ENCODE measurements at places on chromosomes 13 and 19.

DNA sequence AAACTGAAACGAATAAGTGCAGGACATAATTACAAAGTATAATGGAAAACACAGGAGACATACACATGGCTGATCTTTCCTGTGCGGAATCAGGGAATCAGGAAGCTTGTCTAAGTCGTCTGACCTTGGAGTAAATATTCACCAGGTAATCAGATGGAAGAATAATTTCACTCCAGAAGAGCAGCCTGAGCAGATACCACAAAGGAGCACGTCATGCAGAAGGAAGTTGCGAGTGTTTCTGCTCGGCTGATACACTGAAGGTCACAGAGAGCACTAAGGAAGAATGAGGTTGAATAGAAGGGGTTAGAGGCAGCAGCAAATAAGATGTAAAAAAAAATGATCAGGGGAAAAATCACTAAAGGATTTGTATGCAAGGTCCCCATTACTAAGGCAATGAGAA is 122.3 kb upstream of the GPC6 start:
- H3K27me3 ChIP-seq: no peaks in the 10 kb centered on the region
- H3K4me3 ChIP-seq: no peak overlapping the region
- H3K4me1 ChIP-seq: no peaks in the 10 kb centered on the region
- H3K36me3 ChIP-seq: no peaks in the 10 kb centered on the region

DNA sequence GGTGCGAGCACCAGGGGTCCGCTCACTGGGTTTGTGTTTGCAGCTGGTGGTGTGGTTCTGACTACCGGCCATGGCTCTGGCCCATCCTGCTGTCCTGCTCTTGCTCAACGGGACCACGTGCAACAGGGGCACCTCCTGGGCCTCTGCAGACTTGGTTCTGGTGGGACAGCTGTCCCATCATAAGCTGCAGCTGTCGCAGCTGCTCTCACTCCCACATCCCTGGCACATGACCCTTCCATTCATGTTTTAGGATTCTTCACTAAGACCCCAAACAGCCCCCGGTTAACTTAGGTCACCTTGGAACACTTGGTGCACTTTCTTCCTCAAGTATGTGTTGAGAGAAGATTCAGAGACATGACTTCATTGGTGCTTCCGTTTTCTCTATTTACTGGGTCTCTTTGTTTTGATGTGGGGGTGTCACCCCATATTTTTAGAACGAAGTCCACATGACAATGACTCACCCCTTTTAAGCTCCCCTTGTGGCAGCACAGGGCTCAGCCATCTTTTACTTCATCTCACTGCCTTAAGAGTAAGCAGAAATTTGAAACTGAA is 68.4 kb upstream of the ARHGEF7 start:
- DNase-seq: no peak
- no peaks in the 10 kb centered on the region for H3K36me3 ChIP-seq
- no peak overlapping the region for H3K27ac ChIP-seq
- H3K4me1 ChIP-seq: no peaks in the 10 kb centered on the region

GRCh38 chr19:4337906-4338440 is 654 bp downstream of the STAP2 start:
- no peaks in the 10 kb centered on the region for H3K36me3 ChIP-seq
- no peaks in the 10 kb centered on the region for H3K27me3 ChIP-seq
- peak overlapping the region; percentile 93 for H3K27ac ChIP-seq
- H3K4me1 ChIP-seq: no peaks in the 10 kb centered on the region
- peak overlapping the region; percentile 77 for H3K4me3 ChIP-seq
- DNase-seq: no peak

DNA sequence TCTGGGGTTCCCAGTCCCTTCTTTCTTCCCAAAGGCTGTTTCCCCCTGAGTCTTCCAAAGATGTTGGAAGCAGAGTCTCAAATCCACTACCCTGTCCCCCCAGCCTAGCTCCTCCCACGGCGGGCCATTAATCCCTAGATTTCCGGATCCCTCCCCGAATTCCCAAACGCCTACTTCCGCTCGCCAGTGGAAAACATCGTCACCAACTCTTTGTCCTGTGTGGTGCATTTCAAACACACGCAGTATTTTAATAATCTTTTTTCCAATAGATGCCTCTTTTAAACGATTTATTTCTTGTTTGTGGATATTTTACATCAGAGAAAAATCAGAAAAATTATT is 610 bp downstream of the ZNF791 start:
- no peaks in the 10 kb centered on the region for H3K27me3 ChIP-seq
- peak overlapping the region; percentile 100 for H3K27ac ChIP-seq
- peak overlapping the region; percentile 84 for H3K4me3 ChIP-seq
- no peaks in the 10 kb centered on the region for H3K4me1 ChIP-seq

- DNase-seq: no peak
- no peaks in the 10 kb centered on the region for H3K4me1 ChIP-seq
- H3K27me3 ChIP-seq: no peaks in the 10 kb centered on the region
- H3K36me3 ChIP-seq: no peaks in the 10 kb centered on the region
- H3K27ac ChIP-seq: no peak overlapping the region
- no peak overlapping the region for H3K4me3 ChIP-seq
Observed at GRCh38 chr13:32910530-32910929, 105.7 kb upstream of the KL start.

DNA sequence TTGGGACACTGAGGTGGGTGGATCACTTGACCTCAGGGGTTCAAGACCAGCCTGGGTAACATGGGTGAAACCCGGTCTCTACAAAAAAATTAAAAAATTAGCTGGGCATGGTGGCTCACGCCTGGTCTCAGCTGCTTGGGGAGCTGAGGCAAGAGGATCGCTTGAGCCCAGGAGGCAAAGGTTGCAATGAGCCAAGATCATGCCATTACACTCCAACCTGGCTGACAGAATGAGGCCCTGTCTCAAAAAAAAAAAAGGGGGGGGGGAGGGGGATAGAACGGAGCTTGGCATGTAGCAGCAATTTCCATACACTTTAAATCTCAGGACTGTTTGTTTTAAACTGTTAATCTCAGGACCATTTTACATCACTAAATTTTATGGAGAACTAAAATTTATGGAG is 2.2 kb downstream of the ACP7 start:
- DNase-seq: no peak
- H3K4me1 ChIP-seq: no peaks in the 10 kb centered on the region
- H3K27me3 ChIP-seq: no peaks in the 10 kb centered on the region
- H3K27ac ChIP-seq: no peak overlapping the region
- no peak overlapping the region for H3K4me3 ChIP-seq

DNA sequence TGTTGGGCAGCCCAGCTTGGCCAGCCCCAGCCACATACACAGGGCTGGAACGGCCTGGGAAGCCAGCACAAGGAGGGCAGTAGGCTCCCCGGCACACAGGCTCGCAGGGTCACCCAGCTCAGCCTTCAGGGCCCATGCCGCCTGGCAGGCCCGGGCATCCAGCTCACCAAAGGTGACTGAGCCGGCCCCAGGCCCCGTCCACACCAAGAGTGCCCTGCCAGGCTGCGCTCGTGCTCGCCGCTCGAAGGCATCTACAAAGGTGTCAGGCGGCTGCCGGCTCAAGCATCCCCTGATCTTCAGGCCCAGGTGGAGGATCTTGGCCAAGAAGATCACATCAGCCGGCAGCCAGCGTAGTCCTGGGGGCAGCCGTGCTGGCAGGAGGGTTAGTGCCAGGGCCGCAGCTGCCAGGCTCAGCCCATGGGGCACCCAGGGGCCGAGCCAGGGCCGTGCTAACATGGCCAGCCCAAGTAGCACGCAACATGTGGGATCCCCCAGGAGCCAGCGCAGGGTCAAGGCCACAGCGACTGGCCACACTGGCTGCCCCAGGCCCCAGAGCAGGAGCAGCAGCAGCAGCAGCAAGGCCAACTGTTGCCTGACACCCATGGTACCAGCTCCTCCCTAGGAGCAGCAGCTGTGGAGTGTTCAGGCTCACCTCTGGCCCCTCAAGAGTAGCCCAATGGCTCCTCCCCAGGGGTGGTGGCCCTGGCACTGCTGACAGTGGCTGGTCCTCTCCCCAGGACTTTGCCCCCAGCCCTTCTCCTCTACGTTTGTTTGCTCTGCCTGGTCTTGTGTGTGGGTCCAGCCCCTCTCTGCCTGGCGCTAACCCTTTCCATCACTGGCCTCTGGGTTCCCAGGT is at the start of gene SLC27A5:
TSS of gene SLC27A5 (minus strand) at position 640 of the 856 bp plus-strand sequence. CDS start at position 603, 37 bp downstream.
- H3K36me3 ChIP-seq: no peaks in the 10 kb centered on the region
- DNase-seq: no peak
- H3K27me3 ChIP-seq: no peaks in the 10 kb centered on the region
- H3K4me3 ChIP-seq: no peak within 1 kb of the TSS

DNA sequence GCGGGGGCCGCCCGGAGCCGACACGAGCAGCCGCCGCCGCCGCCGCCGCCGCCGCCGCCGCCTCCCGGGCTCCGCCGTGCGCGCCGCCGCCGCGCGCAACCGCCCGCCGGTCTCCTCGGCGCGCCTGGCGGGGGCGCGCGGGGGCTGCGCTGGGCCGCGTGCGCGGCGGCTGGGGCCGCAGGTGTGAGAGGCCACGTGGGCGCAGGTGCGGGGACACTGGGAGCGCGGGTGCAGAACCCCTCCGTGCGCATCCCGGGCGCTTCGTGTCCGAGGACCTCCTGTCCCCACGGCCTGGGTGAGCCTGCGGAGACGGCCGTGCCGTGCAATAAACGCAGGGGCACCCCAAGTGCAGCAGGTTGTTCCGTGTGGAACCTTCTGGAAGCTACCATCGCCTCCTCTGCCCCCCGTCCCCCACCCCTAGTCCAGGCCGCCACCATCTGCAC is at the start of gene LINGO3:
TSS of gene LINGO3 (minus strand) at position 41 of the 443 bp plus-strand sequence. CDS start 16,378 bp downstream, outside the sequence.
- H3K4me3 ChIP-seq: peak within 1 kb of the TSS; percentile 47
- H3K27me3 ChIP-seq: peaks cover 17% of the 10 kb centered on the region
- no peaks in the 10 kb centered on the region for H3K4me1 ChIP-seq
- DNase-seq: no peak

- H3K27ac ChIP-seq: no peak overlapping the region
- H3K27me3 ChIP-seq: no peaks in the 10 kb centered on the region
- no peak for DNase-seq
- no peaks in the 10 kb centered on the region for H3K36me3 ChIP-seq
Observed at GRCh38 chr13:59280297-59280696, 883.4 kb downstream of the DIAPH3 start.

DNA sequence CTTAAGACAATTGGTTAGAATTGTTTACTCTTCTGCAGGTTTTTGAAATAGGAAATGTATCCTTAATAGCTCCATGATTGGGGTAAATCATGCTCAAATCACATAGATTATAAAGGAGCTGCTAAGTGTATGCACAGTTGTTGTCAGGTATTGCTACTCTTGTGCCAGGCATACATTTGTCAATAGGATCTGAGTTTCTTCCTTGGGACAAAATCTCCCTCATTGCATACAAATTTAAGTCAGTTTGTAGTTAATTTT is 109.3 kb upstream of the MLNR start:
- no peaks in the 10 kb centered on the region for H3K27me3 ChIP-seq

DNA sequence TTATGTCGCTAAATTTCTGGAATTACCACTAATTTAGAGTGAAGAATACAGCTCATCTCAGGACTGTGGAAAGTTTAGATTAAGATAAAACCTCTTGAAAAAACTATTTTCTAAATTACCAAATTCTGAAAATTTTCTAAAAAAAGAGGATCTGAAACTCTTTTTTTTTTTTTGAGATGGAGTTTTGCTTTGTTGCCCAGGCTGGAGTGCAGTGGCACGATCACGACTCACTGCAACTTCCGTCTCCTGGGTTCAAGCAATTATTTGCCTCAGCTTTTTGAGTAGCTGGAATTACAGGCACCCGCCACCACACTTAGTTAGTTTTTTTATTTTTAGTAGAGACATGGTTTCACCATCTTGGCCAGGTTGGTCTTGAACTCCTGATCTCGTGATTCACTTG is 16.6 kb upstream of the ZNF253 start:
- H3K27me3 ChIP-seq: no peaks in the 10 kb centered on the region
- DNase-seq: no peak

- H3K4me3 ChIP-seq: no peak overlapping the region
- H3K27ac ChIP-seq: no peak overlapping the region
- no peaks in the 10 kb centered on the region for H3K4me1 ChIP-seq
- no peaks in the 10 kb centered on the region for H3K27me3 ChIP-seq
- no peak for DNase-seq
Observed at GRCh38 chr19:30742406-30742938, 370.3 kb downstream of the ZNF536 start.

DNA sequence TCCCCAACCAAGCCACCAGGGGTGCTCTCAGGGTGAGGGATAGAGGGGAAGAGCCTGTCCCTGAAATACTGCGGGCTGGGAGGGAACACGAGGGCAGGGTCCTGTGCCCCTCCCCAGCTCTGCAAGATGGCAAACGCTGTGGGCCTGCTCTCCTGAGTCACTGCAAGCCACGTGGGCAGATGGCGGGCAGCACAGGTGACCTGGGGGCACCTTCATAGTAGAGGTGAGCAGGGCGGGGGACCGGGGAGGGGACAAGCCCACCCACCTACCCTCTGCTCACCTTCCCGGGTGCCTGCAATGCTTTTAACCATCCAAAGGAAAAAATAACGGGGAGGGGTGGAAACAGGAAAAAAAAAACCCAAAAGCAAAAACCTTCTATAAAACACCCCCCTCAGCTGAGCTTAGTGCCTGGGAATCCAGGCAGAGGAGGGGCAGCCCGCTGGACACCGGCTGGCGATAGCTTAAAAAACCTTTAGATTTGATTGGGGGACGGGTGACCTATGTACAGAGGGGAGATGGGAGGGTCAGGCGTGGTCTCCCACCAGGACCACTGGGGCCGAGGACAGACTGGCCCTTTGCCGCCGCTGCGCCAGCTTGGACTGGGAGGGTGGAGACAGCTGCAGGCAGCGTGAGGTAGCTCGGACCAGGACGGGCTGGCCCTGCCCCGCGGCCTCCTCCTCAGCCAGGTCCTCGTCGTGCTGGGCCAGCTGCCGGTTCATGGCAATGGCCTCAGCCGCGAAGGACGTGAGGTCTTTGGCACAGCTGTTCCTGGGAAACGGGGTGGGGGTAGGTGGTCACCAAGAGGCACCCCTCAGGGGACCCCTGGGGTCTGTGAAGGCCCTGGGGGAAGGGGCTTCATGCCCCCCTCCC is 11.7 kb downstream of the MKNK2 start:
- H3K36me3 ChIP-seq: no peaks in the 10 kb centered on the region
- no peak for DNase-seq
- peaks cover 21% of the 10 kb centered on the region for H3K4me1 ChIP-seq
- no peaks in the 10 kb centered on the region for H3K27me3 ChIP-seq
- H3K27ac ChIP-seq: peak overlapping the region; percentile 99

DNA sequence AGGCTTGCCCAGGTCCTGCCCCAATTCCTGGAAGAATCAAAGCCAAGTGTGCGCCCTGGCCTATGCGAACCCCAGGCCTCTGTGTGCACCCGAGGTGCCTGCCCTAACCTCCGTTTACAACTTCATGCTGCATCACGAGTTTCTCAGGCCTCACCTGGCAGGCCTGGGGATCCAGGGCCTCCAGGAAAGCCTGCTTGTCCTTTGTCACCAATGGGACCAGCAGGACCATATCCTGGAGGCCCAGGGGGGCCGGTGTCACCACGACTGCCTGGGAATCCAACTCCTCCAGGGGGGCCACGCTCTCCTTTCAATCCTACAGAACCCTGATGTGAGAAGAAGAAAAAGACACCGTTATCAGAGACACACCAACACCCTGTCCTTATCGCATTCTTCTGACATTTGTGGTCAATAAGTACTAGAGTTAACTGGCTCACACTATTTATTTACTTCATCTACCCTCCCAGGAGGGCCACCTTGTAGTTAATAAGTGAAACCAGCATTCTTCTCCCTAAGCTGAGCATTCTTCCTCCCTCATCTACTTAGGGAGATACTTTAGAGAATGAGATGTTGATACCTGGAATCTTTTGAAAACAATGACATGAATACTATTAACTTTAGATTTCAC is 120.6 kb downstream of the COL4A1 start:
- H3K36me3 ChIP-seq: no peaks in the 10 kb centered on the region
- no peak overlapping the region for H3K4me3 ChIP-seq
- H3K27ac ChIP-seq: no peak overlapping the region
- H3K27me3 ChIP-seq: no peaks in the 10 kb centered on the region
- DNase-seq: no peak
- no peaks in the 10 kb centered on the region for H3K4me1 ChIP-seq

Data from breast epithelium (tissue), 4 donors.